ENCODE measurements at places on chromosomes 11 and 22. TPM values are rescaled to one million over a fixed set of nuclear protein-coding genes. Genes with fewer than 3 reads are reported as not detected.

GRCh38 chr22:22605074-22605404, 39.4 kb upstream of the GGTLC2 start:
- no peak for DNase-seq

CSNK1E gene
- total RNA-seq = 19.9 TPM

DNA sequence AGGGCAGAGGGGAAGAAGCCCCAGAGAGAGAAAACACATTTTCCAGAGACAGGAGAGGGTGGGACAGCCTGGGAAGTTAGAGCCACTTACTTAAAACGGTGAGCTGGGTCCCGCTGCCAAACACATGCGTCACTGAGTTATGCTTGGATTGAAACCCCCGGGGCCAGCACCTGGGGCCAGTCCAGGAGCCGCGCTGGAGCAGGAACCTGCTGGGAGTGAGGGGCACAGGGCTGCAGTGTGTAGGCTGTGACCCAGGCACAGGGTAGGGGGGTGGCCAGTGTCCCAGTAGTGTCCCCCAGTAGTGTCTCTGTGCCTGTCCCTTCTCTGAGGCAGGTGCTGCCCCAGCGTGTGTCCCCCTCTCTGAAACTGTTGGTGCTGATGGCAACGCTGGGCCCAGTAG, 5.2 kb downstream of the IGLL1 start:
- peak; percentile 33 for DNase-seq

- no peak for DNase-seq
Observed at GRCh38 chr11:86710936-86711335, 38.5 kb upstream of the ME3 start.

CBLIF gene
- not detected for total RNA-seq

- DNase-seq = no peak
Observed at GRCh38 chr11:9905501-9905951, 241.6 kb downstream of the SWAP70 start.

MRPL40 gene
- total RNA-seq = 26.6 TPM

ARVCF gene
- 40.9 TPM for total RNA-seq

DNA sequence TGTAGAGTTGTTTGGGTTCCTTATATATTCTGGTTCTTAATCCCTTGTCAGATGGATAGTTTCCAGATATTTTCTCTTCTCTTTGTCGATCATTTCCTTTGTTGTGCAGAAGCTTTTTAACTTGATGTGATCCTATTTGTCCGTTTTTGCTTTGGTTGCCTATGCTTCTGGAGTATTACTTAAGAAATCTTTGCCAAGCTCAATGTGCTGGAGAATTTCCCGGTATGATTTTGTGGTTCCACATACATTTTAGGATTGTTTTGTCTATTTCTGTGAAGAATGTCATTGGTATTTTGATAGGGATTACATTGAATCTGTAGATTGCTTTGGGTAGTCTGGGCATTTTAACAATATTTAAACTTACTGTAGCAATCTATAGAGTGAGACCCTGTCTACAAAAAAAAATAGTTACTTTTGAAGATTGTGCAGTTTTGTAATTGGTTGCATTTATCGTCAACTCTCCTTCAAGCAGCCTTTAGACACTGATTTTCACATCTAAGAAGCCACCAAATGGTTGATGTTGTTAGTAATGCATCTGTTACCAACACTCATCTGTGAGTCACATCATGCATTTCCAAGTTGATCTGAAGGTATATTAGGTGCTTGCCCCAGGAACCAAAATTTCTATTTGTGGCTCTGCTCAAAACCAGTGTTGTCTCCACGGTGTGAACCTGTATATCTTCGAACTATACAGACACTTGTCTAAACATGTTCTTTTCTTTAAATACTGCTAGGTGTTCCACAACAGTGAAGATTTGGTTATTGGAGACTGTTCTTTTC, 21.4 kb downstream of the XRCC6 start:
- no peak for DNase-seq

- DNase-seq = no peak
Observed at GRCh38 chr11:13140873-13141655, 131.9 kb downstream of the RASSF10 start.

DNA sequence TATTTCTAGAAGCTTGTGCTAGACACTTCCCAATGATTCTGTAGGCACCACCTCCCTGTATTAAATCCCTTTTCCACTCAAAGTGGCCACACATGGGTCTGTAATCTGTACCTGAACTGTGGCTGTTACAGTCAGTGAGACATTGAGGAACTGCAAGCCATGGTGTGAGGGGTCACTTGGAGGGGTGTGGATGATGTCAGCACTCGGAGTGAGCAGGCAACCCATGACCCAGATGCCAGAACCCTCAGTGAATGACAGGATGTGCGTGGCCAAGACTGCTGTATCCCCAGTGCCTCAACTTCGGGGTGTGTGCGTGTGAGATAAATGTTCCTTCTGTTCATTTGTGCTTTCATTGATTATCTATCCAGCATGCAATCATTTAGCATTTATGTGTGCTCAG, 14.7 kb upstream of the SHANK3 start:
- DNase-seq = no peak

DNA sequence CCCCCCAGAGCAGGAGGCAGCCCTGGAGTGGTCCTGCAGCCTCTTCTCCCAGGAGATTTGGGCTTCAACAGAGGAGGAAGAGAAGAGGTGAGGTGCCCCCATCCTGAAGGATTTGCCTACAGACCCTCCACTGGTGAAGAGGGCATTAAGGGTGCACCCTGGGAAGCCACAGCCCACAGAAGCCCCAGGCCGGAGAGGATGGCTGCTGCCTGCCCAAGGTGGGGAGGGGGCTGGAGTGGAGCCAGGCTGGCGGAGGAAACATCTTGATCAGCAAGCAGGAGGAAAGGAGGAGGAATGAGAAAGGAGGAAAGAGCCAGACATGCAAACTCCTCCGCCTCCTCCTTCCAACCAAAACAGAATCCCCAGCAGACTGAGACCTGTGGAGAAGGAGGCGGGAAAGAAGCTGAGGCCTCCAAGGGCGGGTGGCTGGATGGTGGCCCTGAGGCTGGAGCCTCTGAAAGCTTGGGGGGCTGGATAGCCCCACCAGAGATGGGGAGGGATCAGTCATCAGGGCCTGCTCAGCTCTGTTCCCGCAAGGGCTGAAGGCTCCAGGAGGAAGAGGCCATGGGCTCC, 31.3 kb downstream of the ARRB1 start:
- no peak for DNase-seq

SERPING1 gene
- 2,222 TPM for total RNA-seq

DNA sequence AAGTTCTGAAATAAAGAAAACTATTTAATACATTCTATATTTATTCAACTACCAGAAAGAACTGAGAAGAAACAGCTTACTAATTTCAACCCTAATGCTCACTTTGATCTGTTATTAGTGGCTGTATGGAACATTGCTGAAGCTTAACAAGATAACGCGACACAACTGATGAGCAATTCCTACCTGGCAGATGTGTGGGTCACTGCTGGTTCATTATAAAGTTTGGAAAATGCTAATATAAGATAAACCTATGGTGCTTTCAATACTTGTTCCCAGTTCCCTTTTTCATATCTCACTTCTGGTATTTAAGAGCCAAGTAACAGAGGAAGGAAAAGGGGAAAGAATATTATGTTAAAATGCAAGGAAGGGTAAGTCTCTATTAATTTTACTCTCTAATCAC, 10.5 kb downstream of the CTSC start:
- DNase-seq = no peak

DNA sequence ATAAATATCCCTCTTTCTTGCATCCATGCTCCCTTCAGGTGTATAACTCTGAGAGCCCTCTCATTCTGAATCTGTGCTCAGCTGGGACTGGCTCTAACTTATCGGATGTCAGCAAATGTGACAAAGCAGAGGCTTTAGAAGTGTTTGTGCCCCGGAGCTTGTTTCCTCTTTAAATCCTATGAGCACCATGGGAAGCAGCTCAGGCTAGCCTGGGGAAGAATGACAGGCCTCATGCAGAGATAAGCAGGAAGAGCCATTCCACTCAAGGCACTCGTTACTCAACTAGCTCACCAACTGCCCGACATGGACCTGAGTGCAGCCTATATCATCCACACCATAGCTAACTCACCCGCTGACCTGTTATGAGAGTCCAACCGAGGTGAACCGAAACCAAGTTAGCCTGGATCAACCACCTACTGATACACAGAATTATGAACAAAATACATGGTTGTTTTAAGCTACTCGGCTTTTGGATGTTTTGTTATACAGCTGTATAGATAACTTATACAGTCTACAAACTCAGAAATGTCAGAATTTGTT, 990.7 kb downstream of the NTM start:
- no peak for DNase-seq

GRCh38 chr11:34604145-34604544, 16.7 kb upstream of the EHF start:
- no peak for DNase-seq

SCGB1D2 gene
- total RNA-seq = not detected

GPR137 gene
- 21.9 TPM for total RNA-seq

KLHL35 gene
- not detected for total RNA-seq

- DNase-seq = no peak
Observed at GRCh38 chr11:70176940-70177689, 26.0 kb upstream of the FADD start.

- DNase-seq = no peak
Observed at GRCh38 chr11:59262177-59262818, 49.6 kb upstream of the MPEG1 start.

VSIG10L2 gene
- 0.06 TPM for total RNA-seq

DNA sequence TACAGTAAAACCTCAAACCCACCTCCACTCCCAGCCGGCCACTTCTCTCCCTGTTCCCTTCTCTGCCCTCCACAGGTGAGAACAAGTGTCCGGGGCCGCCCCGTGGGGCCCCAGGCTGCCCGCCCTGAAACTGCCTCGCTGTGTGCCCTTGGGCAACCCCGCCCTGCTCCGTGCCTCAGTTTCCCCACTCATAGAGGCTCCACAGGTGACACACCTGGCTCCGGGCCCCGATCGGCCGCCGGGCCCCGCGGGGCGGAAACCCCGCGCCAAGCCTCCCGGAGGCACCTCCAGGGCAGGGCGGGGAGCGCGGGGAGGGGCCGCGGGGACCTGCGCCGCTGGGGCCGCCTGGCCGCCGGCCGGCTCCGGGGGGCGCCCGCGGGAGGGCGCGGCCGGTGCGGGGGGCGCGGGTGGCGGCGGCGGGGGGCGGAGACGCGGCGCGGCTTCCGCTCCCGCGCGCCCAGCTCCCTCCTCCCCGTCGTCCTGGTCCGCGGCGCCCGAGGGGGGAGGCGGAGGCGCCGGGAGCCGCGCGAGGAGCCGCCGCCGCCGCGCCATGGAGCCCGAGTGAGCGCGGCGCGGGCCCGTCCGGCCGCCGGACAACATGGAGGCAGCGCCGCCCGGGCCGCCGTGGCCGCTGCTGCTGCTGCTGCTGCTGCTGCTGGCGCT, at the start of gene LRP5:
Gene LRP5 (plus strand): TSS at position 475 of the 663 bp plus-strand sequence. CDS start 124 bp downstream, at position 599.
- peak; percentile 55 for DNase-seq

GRCh38 chr22:20231514-20232236, 36.4 kb downstream of the RTN4R start:
- DNase-seq = no peak
